ENCODE measurements at places on chromosomes 7 and 10.

DNA sequence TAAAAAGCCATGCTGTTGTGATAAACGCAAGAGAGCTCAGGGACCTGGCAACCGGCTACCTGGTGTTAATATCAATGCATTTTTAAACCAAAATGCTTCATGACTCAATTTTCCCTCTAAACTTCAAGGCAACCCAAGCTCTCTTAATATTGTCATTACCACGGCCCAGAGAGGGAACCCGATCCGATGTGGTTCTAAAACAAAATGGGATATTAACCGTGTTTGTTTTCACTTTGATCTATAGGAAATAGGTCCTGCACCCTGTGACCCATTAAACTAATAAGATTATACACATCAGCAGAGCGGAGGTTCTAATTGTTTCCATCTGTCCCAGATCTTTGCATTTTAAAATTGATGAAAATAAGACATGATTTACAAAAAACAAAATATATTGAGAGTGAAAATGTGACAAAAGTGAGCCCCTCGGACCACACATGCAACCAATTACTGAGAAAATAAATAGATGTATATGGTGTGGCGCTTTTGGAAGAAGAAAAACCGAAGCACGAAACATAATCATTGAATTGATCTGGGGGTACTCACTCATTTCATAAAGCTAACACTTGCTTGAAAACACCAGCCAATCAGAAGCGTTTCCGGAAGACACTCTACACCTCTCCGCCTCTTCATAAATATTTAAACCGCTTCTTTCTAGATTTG lies 290.3 kb upstream of the NFE2L3 start:
- DNase-seq = no peak

DNA sequence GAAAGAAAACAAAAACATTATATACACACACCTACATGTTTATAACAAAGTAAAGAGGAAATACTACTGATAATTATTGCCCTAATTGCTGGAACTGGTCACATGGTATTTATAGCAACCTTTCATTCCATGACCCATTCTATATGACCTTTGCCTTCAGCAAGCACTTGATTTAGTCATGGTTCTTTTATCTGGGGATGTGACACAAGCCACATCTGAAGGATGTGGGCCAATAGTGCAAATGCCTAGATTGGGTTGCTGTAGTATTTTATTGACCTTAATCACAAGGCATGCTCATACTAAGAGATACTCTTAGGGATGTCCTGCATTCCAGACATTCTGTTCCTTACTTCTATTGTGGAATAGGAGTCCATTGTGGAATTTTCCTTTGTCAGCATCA lies 723.5 kb upstream of the POM121L12 start:
- no peak for DNase-seq

DNA sequence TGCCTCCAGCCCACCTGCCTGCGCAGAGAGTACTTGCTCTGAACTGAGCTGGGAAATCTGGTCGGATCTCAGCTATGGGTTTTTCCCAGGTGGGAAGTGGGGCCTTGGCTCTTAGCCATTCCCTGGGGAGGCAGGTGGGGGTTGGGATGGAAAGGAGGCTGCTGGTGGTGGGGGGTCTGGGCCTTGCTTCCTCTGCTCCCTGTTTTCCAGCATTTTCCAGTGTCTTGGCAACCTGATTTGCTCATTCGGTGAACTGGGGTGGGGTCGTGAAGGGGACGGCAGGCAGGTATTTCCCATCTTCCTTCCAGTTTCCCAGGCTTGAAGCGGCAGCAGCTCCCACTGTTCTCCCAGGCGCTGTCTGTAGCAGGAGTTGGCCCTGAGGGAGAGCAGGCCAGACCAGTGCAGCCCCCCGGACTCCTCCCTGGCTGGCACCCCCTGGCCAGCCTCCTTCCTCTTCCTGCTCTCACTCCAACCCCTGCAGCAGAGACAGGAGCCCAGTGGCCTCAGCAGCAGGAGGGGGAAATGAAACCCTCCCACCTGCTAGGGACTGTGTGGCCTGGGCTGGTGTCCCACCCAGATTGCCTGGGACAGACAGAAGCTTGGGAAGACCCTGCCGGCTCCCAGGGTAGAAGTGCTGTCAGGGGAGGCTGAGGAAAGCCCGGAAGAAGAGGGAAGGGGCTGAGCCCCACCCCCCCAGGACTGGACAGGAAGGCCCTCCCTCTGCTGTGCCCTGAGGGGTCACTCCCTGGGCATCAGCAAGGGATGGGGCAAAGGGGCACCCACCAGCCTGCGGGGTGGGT lies 6.6 kb downstream of the TRIM8 start:
- DNase-seq = peak; percentile 47

- no peak for DNase-seq
Observed at GRCh38 chr7:86407291-86407690, 236.4 kb upstream of the GRM3 start.

- DNase-seq = no peak
Observed at GRCh38 chr10:105291571-105291970, 650.5 kb downstream of the SORCS3 start.

- no peak for DNase-seq
Observed at GRCh38 chr7:36562121-36562520, 162.2 kb downstream of the AOAH start.

DNA sequence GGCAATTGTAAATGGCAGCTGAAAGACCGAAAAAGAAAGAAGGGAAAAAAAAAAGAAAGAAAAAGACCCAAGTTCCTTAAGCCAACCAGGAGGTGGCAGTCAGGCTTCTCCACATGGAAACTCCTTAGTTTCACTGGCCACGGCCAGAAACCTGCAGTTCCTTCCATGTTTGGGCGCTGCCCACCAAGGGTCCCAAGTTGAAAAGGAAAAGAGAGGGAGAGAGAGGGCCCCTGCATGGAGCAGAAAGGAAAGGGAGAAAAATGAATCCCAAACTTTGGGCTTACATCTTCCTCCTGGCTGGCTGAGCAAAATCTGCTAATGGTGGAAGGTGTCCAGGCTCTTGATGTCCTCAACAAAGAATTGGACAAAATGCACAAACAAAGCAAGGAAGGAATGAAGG lies 31.8 kb upstream of the ABCA13 start:
- no peak for DNase-seq

DNA sequence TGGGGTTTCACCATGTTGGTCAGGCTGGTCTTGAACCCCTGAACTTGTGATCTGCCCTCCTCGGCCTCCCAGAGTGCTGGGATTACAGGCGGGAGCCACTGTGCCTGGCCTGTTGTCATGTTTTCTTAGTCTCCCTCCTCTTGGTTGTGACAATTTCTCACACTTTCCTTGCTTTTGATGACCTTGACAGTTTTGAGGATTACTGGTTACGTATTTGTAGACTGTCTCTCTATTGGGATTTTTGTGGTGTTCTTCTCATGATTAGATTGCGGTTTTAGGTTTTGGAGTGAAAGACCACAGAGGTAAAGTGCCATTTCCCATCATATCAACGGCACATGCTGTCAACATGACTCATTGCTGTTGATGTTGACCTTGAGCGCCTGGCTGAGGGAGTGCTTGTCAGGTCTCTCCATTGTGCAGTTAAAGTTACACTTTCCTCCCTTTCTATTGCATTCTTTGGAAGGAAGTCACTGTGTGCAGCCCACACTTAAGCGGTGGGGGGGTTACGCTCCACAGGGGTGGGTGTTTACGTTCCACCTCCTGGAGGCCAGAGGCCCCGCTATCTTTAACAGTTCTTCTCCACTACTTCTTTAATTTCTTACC lies 10.8 kb downstream of the NEURL1 start:
- DNase-seq = no peak

DNA sequence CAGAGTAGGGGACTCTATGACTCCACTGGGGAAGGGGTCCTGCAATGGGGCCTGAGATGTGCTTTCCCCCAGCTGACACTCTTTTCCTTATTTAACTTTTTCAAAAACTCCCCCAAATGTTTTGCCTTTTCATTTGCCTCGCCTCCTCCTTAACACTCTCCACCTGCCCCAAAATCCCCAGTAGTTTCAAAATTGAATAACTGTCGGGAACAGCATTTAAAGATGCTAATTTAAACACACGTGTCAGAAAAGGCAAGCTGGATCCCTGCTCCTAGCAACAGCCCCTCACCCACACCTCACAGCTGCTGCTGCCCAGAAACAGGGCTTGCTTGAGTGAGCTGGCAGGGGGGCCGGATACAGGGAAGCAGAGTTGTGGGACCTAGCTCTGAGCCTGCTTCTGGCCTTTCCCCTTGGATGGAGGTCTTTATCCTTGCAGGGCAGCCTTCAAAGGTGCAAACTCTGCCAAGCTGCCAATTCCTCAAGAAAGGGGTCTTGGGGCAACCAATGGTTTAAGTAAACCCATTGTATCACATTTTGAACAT lies 115.3 kb downstream of the KCNMA1 start:
- no peak for DNase-seq

DNA sequence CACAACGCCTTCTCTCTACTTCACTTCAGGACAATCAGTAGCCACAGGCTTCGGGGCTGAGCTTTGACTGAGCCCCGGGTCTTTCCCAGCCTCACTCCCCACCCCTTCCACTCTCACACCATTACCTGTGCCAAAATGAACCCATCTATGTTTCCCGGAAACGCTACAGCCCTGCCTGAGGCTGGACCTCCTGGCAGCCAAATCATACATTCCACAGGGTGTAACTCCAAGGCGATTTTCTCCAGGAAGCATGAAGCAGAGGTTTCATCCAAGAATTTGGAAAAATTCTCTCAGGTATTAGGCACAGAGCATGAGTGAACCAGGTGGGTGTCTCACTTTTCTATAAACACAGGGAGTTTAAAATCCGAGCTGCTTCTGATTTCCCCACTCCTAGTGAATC lies 286.3 kb downstream of the TNS3 start:
- no peak for DNase-seq

GRCh38 chr7:102008535-102009262 lies 191.3 kb downstream of the CUX1 start:
- DNase-seq = no peak

GRCh38 chr7:101081432-101081831 lies 3.8 kb upstream of the TRIM56 start:
- no peak for DNase-seq

- DNase-seq = no peak
Observed at GRCh38 chr10:35140727-35141126, 14.1 kb downstream of the CREM start.

- DNase-seq = no peak
Observed at GRCh38 chr10:88254091-88254490, 329.0 kb downstream of the RNLS start.

GRCh38 chr10:29534590-29534989 lies 100.2 kb downstream of the SVIL start:
- DNase-seq = no peak

- no peak for DNase-seq
Observed at GRCh38 chr10:118256209-118256608, 85.9 kb downstream of the FAM204A start.

DNA sequence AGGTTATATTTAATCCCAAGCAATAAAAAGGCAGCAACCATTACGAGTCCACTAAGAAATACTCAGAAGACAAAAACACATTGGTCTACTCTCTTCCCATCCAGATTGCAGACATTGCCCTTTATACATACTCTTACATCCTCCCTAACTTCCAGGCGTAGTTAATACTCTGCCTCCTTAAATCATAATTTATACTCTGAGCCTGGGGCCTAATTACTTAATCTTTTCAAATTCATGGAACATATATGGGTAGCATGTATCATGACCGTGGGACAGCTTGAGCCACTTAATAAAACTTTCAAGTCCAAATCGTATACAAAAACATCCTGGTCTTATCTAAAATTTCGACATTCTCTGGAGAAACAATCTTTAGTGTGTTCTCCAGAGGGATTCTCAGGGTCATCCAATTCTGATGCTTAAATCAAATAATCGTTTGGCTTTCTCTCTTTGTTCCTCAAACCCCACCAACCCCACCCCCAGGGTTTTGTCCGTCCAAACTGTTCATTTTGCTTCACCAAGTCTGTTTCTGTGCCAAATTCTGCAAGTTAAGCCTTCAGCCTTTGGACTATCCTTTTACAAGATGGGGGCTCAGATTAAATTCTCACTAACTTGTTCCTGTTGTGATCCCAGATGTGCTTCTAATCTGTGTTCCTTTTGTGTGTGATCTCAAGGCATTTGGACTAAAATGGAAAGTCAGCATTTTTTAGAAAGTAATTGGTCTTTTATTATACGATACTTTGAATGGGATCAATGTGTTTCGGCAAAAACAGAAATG lies 86.4 kb downstream of the ADAM12 start:
- no peak for DNase-seq

GRCh38 chr7:123417580-123417979 lies 116.8 kb downstream of the IQUB start:
- DNase-seq = no peak

GRCh38 chr10:43880160-43880559 lies 231.5 kb upstream of the ZNF32 start:
- no peak for DNase-seq

Measured in NAMALWA (cell line).